ENCODE measurements at places on chromosomes 7 and 10. TPM values are rescaled to one million over a fixed set of nuclear protein-coding genes. Genes with fewer than 3 reads are reported as not detected.

ABCB1 gene
- 0.26 TPM for total RNA-seq

NXPH1 gene
- not detected for total RNA-seq

CFAP43 gene
- 0.17 TPM for total RNA-seq

C10orf105 gene
- total RNA-seq = not detected

ADK gene
- total RNA-seq = 8.2 TPM

TBC1D12 gene
- 21.0 TPM for total RNA-seq

NEURL1 gene
- 0.09 TPM for total RNA-seq
